ENCODE measurements at places on chromosomes 1 and 21.

GRCh38 chr1:25710583-25711347, 89.2 kb upstream of the SELENON start:
- no peak for DNase-seq

DNA sequence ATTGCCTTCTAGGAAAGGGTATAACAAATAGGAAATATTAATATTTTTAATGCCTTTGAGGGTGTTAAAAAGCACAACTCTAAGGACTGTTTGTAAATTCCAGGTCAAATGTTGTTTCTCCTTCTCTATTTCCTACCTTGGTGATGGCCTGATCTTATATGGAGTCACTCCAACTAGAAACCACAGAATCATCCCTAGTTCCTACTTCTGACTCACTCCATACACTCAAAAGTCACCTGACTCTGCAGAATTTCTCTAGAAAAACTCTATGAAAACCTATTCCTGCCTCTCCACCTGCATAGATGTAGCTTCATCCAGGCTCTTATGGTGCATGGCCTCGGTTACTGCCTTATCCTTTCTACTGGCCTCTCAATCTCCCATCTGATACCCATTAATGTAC, 14.5 kb downstream of the RGS4 start:
- DNase-seq = no peak

- DNase-seq = no peak
Observed at GRCh38 chr1:99725996-99726395, 40.4 kb downstream of the FRRS1 start.

- no peak for DNase-seq
Observed at GRCh38 chr1:244296003-244296402, 155.7 kb downstream of the ADSS2 start.

- no peak for DNase-seq
Observed at GRCh38 chr1:243883551-243883950, 33.5 kb upstream of the AKT3 start.

DNA sequence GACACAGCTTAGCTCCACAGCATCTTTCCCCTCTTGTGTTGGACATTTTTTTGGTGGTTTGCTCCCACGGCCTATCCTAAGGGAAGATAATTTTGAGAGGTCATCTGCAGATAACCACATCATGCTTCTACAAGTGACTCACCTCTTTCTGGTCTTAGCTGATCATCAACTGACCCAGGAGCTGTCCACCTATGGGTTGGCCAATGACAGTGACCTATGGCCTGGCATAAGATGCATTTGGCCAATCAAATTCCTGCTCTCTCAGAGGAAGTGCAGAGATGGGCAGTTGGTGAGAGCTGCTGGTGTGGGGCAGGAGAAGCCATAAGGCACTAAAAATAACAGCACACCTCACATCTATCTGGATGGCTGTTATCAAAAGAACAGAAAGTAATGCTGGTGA, 100.0 kb upstream of the CLDN14 start:
- no peak for DNase-seq

DNA sequence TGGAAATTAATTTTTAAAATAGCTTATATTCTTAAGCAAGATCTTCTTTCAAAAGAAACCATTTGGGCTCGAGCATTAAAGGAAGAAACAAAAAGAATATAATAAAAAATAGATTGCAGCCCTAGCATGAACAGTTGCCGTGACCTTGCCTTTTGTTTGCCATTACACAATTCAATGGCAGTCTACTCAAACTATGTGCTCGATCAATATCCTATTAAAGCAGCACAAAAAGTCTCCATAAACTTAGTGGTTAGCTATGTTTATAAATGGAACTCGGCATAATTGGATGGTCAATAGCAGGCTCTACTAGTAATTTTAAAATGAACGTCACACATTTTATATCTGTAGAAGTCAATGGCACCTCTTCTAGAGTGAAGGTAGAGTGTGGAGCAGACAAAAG, 256.5 kb downstream of the NFIA start:
- DNase-seq = no peak

DNA sequence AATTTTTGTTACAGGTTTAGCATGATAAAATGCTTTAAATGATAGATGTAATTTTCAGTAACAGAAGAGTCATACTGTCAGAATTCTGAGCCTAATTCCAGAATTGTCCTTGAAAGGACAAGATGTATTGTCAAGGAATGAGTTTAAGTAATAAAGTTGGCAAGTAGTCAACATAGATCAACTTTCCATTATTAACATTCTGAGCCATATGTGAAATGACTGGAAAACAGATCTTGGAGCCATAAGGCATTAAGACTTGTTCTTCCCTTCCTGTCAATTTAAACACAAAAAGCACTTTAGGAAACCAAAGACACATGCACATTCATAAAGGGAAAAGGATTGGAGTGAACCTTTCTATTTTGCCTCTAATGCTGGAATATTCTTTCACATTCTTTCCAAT, 107.0 kb downstream of the ODF2L start:
- no peak for DNase-seq

GRCh38 chr1:22932803-22933470, 39.7 kb downstream of the LACTBL1 start:
- DNase-seq = no peak

All from NCI-H1105 (cell line).